ENCODE measurements at places on chromosomes 2 and 18. TPM values are rescaled to one million over a fixed set of nuclear protein-coding genes. Genes with fewer than 3 reads are reported as not detected.

Gene KLHL29
- total RNA-seq, result 4.8 TPM

Gene MPP4
- total RNA-seq, result 0.24 TPM

- peak; percentile 75 for DNase-seq
Observed at GRCh38 chr2:9380702-9381628, 42.4 kb downstream of the ITGB1BP1 start.

DNA sequence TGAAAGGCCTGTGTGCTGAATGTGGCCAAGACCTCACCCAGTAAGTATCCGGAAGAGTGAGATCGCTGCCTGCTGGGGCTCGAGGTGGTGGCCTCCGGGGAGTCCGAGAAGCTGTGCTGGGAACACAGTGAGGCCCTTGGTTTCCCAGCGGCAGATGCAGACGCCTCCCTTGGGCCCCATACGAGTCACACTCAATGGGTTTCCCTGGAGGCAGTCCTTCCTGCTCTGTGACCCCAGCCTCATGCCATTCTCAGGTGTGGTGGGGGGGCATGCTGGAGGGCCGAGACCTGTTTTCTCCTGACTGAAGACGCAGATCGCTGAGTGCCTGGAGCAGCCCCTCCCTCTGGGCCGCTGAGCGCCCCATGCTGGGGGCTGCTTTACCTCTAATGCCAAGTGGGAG, 15.7 kb downstream of the CTDP1 start:
- no peak for DNase-seq

GRCh38 chr18:23106575-23106974, 28.7 kb upstream of the CABLES1 start:
- DNase-seq, result no peak

DNA sequence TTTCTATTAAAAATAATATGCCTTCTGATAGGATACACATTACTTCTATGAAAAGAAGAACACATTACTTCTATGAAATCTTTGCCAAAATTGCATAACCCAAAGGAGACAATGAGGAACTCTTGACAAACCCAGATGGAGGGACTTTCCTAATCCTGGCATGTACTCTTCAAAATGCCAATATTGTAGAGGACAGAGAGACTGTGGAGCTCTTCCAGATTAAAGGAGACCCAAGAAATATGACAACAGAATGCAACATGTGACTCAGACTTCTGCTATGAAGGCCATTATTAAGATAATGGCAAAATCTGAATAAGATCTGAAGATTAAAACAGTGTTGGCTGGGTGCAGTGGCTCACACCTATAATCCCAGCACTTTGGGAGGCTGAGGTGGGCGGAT, 22.2 kb downstream of the SOWAHC start:
- no peak for DNase-seq

DNA sequence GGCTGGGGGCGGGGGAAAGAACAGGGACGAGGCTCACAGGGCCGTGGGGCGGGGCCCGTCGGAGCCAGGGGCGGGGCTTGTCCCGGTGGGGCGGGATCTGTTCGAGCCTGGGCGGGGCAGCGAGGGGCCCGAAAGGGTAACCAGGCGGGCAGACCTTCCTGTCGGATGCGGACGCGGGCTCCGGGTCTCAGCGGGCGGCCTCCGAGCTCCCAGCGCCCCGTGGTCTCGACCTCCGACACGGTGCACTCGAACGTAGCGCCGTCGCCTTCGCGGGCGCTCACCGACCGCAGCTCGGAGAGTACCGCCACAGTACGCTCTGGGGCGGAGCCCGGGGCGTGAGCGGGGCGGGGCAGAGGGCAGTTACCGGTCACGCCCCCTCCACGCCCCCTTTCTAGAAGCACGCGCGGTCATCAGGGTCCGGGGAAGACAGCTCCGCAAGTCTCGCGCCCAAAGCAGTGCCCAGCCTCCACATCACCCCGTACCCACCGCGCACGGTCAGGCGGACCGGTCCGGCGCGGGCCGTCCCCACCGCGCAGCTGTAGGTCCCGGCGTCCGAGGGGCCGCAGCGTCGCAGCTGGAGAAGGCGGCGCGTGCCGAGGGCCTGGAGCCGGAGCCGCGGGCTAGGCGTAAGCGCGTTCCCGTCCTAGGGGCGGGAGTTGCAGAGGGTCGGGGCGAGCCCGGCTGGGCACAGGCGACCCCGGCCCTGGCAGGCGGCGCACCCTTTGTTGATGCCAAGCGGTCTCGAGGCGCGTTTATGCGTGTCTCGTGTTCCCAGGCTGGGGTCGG, 8.7 kb downstream of the TMEM198 start:
- peak; percentile 90 for DNase-seq

Gene SCYGR4
- not detected for total RNA-seq

GRCh38 chr2:174959787-174960186, 45.4 kb downstream of the CHN1 start:
- no peak for DNase-seq

Gene C2orf81
- total RNA-seq, result not detected

Gene RAB17
- 4.6 TPM for total RNA-seq

DNA sequence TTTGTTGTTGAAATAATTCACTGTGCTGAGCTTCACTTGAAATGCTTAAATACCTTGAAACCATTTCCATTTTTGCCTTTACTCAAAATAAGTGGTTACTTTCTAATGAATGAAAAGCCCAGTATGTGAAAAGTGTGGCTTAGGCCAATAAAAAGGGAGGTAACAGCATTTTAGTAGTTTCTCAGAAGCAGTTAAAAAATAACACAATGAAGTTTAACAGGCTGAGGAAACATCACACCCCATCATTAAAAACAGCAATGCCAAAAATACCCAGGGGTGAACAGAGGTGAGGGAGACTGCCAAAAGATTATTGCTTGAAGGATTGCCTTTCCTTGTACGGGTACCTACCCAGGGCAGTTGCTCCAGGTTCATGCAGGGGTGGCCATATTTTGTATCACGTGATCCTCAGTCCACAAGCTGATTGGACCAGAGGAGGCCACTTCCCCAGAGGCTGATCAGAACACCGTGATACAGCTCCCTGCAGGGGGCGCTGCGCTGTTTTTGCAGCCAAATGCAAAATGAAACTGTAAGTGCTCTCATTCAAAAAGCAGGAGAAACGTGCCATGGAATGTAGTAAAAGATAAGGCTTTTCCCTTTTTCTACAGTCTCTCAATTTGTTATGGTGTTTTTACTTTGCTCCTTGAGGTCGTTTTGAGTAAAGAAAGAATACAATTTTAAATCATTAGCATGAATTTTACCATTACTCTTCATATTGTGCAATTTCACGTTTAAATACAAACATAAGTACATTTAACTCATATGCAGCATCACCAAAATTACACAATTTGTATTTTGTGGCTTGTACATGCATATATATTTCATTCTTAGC, 70.2 kb upstream of the SH3BP4 start:
- DNase-seq, result peak; percentile 84

- no peak for DNase-seq
Observed at GRCh38 chr2:121866789-121867188, 111.3 kb downstream of the TSN start.

Gene ALKAL2
- 3.3 TPM for total RNA-seq

Gene RNF152
- 86.1 TPM for total RNA-seq

GRCh38 chr2:12046641-12047040, 300.2 kb downstream of the LPIN1 start:
- no peak for DNase-seq

GRCh38 chr2:50290718-50291117, 741.2 kb downstream of the NRXN1 start:
- no peak for DNase-seq

Gene STARD7
- total RNA-seq, result 76.0 TPM

Gene DGKD
- 30.2 TPM for total RNA-seq

Gene CRYGD
- total RNA-seq, result not detected

Gene TLX2
- total RNA-seq, result not detected

- no peak for DNase-seq
Observed at GRCh38 chr2:235382601-235383000, 111.2 kb upstream of the AGAP1 start.

Gene DLGAP1
- total RNA-seq, result 9.6 TPM

- DNase-seq, result no peak
Observed at GRCh38 chr18:44958040-44958439, 277.4 kb downstream of the SETBP1 start.

DNA sequence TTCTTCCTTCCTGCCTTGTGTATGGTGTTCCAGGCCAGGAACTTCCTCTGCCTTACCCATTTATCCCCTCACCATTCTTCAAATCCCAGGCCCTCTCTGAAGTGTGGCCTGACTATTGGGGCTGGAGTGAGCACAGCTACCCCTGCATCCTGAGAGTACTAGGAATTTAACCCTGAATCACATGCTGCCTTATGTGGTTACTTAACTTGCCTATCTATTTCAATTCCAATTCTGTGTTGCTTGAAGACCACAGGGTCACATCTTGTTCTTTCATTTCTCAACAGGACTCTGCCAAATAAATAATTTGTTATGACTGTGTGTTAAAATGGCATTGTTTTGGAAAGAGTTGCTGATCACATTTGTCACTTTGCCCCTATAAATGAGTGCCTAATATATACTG, 108.6 kb downstream of the CERS6 start:
- no peak for DNase-seq

DNA sequence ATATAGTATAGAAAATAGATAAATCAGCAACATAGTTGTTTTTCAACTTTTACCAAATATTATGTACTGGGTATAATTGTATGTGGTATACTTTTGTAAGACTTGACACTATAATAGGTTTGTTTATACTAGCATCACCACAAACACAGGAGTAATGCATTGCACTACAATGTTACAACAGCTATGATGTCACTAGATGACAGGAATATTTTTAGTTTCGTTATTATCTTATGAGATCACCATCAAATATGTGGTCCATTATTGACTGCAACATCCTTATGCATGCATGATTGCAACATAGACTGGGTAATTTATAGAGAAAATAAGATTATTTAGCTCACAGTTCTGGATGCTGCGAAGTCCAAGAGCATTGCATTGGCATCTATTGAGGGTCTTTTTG, 678.4 kb upstream of the ZNF804A start:
- DNase-seq, result no peak

DNA sequence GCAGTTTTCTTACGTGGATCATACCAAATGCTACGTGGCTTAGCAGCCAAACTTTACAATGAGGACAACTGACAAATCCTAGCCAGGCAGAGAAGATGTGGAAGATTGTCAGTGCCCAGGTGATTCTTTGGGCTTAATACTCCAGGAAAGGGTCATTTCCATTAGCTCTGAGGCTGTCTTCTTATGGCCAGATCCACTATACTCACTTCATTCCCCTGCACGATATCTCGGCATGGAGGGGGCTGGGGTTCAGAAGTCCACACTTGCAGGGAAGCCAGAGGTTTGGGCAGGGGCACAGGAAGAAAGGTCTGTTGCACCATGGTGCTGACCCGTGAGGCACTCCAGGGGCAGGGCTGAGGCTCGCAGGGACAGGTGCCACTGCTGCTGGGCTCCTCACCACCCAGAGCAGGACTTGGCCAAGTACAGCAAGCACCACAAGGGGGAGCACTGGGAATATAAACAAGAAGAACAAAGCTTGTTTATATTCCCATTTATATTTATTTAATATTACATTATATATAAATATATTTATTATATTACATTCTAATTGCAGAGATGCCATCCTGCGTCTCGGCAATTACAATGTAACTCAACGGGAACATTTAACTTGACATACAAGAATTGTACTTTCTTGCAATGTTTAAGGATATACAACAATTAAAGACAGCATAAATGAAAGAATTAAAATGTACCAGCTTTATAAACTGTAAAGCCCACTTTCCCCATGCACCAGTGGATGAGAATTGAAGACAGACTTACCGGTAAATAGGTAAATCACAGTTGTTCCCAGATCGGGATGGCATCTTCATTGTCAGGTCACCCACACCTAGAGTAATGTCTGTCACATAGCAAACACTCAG, 27.2 kb downstream of the CLUL1 start:
- peak; percentile 56 for DNase-seq

DNA sequence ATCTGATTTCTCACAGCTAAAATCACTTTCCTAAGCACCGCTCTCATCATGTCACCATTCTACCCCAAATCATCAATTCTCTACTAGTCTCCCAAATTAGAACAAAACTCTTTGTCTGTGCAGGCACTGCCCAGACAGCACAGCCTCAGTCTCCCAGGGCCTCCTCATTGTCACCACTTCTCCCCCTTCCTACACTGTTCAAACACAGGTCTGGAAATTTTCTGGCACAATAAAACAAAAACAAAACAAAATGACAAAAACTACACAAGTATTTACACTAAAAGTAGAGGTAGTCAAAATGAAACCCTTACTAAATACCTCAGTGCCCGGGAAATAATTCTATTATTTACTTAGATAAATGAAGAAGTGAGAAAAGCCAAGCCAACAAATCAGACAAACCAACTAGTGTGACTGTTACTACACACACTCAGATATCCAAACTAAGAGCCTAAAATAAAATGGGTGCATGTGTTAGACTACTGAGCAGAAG, 156.2 kb upstream of the DNMT3A start:
- no peak for DNase-seq

Gene TUBA3E
- not detected for total RNA-seq

Gene INHA
- total RNA-seq, result not detected

Gene ANKRD30BL
- 11.2 TPM for total RNA-seq

Gene AQP12A
- not detected for total RNA-seq

GRCh38 chr2:157735532-157735931, 106.9 kb upstream of the ACVR1C start:
- DNase-seq, result no peak

- no peak for DNase-seq
Observed at GRCh38 chr2:174711206-174711605, 53.1 kb downstream of the CHRNA1 start.

Gene HAAO
- 23.0 TPM for total RNA-seq

DNA sequence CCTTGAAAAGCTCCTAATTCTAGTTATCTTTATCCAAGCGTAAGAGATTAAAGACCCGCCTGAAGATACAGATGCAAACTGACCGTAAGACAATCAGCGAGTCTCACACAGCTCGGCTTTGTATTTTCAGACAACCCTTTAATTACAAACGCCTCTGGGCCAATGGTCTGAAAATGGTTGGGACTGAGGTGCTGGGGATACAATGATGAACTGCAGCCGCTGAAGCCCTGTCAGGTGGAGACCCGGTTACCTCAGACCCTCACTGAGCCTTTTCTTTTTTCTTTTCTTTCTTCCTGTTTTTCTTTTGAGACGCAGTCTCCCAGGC, 715 bp upstream of the CFAP36 start:
- no peak for DNase-seq

DNA sequence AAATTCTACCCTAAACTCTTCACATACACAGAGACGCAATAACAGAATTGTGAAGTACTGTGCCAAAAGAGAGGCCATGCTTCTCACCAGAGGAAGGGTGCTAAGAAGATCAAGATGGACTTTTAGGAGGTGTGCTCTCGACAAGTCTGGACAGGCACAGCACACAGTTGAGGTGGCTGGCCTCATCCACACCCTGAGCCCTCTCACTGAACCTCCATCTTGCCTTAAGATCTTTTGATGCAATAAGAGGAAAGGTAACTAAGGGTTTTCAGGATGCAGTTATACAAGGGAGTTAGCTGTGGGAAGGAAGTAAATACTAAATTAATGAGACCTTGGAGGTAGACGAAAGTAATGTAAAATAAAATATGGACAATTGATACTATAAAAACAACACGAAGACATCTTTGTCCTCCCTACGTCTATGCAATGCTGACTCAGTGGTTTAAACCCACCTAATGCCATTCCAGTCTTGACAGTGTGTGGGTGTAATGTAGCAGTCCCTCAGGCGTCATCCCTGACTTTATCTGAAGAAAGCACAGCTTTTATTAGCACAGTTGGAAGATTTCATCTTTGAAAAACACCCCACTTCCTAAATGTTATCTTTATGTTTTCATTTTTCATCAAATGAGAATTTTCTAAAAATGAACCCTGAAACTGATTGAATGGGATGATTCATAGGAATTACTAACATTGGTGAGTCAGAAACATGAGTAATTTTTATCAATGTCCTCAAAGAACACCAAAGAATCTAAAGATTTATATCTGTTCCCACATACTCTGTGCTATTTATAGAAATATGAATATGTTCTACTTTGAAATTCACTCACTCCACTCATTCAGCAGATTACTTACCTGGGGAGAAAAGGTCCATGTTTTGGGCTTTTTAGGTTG, 34.0 kb upstream of the MALL start:
- DNase-seq, result no peak

Gene CD207
- total RNA-seq, result 0.26 TPM
